ENCODE measurements at places on chromosomes 3 and 15.

GRCh38 chr15:85412956-85413854, 32.8 kb downstream of the AKAP13 start:
- DNase-seq: no peak

GRCh38 chr15:99502182-99502581, 63.6 kb upstream of the MEF2A start:
- DNase-seq: no peak

GRCh38 chr15:79004336-79004735, 59.5 kb upstream of the CTSH start:
- DNase-seq: no peak

GRCh38 chr3:64163019-64163754, 62.1 kb downstream of the PRICKLE2 start:
- no peak for DNase-seq

DNA sequence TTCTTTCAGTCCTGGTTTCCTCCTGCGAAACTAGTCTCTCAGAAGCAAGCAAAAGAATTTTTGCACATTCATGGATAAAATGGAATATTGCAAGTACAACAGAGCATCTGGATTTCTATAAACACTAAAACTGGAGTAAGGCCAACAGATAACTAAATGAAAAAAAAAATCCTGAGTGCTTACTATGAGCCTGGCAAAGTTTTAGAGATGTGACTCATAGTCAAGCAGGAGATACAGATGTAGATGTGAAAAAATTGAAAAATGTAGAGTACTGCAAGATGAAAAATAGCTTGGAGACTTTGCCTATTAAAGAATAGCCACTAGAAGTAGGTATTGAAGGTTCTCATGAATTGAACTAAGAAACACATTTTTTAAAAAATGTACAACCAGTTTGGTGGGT, 397.4 kb downstream of the OTOL1 start:
- no peak for DNase-seq

DNA sequence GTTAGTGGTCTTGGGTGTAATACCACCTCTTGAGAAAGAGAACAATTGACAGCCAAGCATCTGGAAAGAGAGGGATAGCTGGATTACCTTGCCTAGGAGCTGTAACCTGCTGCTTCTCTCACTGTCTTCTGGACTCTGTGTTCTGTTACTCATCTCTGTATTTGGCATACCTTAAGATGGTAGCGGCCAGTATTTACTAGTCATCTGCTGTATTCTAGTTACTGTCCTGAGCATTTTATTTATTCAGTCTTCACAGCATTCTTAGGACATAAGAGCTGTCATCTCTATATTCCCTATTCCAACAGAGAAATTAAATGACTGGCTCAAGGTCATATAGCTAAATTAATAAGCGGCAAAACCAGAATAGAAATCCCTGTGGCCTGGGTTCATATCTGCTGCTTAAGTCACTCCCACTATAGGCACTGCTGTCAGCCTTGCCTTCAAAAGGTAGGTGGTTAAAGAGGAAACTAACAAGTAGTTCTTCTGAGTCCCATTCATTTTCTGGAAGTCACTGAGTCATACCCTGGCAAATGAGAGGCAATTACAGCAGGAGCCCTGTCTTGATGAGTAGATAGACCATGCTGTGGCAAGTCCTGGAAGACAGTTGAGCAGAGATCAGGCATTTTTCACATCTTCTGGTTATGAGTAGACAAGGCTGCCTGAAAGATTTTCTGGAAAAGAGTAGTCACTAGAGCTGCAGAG, 68.2 kb downstream of the RAB7A start:
- no peak for DNase-seq

- no peak for DNase-seq
Observed at GRCh38 chr15:73936181-73936580, 9.9 kb downstream of the LOXL1 start.

GRCh38 chr15:58561321-58561720, 129.5 kb downstream of the LIPC start:
- no peak for DNase-seq

All from activated CD8-positive, alpha-beta memory T cell treated with anti-CD3 and anti-CD28 coated beads for 48 hours (primary cell).